Aorta (tissue), 5 donors: ENCODE measurements at places on chromosomes 7 and 10.

- DNase-seq = no peak
Observed at GRCh38 chr7:157373493-157373892, 36.7 kb downstream of the DNAJB6 start.

DNA sequence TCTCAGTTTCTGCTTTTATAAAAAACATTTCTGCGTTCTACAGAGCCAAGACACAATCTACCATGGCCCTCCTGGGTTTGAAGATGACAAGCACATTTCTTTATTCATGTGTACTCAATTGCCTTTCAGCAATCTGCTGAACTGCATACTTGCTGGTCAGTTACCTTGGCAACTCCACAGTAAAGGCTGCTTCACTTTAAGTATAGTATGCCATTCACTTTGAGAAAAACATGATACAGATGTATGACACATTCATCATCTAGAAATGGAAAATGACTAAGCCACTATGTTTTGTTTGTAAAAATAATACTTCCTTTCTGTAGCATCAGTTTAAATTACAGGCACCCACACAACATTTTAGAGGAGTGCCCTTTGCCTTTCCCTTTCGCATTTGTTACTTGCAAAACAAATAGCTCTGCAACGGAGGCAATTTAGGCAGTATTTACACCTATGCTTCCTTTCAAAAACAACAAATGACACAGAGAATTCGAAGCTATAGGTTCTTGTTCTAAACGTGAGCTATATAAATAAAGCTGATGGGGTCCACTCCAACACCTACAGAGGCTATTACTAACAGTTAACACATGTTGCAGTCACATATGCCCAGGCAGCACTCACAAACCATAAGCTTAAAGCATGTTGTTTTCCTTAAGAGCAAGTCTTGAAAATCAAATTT, 23.5 kb downstream of the SGCE start:
- DNase-seq = no peak

- DNase-seq = no peak
Observed at GRCh38 chr7:85806321-85806720, 619.5 kb upstream of the SEMA3D start.

DNA sequence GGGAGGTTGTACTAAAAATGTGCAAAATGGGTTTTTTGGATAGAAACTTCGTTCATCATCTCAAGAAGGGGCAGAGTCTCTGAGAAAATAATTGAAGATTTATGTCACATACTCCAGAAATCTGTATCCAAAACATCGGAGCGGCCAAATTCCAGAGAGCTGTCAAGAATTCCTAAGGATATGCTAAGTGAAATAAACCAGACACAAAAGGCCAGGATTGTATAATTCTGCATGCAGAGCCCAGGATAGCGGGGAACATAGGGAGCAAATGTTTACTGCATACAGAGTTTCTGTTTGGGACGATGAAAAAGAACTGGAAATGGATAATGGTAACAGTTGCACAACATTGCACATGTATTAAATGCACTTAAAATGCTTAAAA, 224.2 kb upstream of the AUTS2 start:
- no peak for DNase-seq

DNA sequence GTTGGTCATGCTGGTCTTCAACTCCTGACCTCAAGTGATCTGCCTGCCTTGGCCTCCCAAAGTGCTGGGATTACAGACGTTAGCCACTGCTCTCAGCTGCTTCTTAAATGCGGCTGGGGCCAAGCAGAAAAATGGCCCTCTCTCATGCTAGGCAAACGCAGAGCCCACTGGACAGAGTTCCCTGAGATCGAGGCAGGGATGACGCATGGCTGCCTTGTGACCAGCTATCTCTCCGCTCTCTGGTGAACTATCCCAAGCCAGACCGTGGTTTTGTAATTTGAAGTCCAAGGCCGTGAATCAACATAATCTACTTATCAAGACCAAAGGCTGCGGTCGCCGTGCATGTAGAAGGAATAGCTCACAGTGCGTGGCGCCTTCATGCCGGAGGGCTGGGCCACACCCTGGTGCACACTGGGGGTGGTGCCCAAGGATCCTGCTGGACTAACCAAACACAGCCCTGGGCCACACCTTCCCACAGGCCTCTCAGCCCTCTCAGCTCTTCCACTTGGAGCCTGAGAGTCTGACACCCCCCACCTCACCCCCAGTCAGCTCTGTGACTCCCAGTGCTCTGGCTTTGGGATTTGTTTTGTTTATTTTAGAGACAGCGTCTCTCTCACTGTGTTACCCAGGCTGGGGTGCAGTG, 88.1 kb upstream of the CUX1 start:
- DNase-seq = no peak

- DNase-seq = no peak
Observed at GRCh38 chr7:117963264-117964197, 90.3 kb upstream of the CTTNBP2 start.

GRCh38 chr10:4359003-4359402, 467.0 kb upstream of the AKR1E2 start:
- no peak for DNase-seq

DNA sequence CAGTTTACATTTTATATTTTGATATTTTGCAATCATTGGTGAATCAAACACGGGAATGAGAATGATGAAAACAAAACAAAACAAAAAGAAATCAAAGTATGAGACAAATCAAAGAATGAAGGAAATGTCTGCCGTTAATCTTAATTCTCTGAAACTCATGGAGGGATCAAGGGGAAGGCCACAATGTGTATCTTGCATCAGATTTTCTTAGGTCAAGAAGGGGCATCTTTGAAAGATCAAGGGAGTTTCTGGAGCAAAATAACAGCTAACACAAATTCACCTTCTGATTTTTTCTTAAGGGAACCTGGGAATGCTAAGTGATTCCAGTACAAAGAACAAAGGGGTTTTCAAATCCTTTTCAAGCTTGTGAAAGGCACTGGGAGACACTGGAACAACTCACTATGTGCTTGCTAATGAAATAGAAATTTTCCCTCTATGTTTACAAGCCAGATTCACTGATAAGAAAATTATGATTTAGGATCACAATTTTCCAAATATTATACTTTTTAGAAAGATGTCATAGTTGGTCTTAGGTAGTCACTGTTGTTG, 322.3 kb upstream of the AOAH start:
- DNase-seq = no peak

DNA sequence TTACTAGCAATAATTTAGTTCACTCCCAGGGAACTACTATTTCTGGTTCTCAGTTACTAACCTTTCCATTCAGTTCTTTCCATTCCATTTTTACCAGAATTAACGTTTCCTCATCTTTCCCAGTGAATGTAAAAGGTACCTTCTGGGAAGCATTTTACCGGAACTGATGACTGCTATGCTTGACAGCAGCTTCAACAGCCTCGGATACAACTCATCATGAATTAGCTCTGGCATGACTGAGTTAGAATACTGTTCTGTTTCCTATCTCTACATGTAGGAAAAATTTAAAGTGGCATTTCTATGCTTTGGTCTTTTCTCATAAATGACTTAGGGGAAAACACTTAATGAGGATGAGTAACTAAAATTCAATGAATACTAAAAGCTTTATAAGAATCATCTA, 18.6 kb downstream of the TAS2R41 start:
- no peak for DNase-seq

DNA sequence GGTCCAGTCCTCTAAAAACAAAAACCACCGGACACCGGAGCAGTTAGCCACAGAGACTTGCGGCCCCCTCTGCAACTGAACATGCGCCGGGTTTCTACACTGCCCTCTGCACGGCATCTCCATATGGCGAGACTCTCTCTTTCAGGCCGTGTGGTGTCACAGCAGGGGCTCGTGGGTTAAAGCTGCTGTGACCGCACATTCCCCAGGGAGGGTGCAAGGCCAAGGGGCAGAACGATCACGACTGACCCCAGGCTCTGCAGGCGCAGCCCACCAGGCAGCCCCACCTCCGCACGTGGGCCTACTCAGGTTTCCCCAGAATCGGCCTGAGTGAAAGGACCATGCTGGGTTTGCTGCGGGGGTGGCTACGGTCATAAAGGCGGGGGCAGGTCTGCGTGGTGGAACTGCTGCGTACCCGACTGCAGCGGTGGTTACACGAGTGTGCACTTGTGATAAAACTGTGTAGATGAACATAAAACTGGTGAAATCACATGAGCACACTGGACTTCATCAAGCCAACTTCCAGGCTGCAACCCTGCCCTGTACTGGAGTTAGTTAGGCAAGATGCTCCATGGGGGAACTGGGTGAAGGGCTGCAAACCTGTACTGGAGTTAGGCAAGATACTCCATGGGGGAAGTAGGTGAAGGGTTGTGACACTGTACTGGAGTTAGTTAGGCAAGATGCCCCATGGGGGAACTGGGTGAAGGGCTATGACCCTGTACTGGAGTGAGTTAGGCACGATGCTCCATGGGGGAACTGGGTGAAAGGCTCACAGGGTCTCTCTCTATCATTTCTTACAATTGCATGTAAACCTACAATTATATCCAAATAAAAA, 81.4 kb upstream of the PPP2R2D start:
- DNase-seq = no peak

DNA sequence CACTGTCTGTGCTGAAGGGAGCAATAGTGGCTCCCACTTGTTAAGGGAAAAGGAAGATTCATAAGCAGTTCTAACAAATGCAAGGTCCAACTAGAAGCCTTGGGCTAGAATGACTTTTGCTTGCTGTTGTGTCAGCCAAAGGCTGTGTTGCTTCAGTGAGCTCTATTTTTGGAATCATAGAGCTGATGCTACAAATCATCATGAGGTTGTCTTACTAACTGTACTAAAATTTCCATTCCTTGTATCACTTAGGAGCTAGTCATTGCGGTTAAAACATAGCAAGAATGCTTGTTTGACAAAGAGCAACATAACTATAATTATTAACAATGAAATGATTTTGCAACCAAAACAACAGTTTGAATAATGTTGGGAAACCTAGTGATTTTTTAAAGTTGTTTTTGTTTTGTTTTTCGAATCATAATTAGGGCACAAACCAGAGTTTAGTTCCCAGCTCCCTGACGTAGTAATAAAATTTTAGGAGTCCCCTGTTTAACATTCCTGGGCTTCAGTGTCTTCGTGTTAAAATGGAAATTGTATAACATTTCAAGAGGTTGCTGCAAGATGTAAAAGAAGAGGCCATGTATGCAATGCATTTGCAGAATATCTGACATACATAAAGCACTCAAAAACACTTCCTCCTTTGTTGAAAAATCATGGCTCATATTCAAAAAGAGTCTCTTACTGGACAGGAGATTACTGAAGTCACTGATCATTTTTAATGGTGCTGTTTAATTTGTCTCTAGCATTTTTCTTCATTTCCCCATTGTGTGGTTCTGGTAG, 183.4 kb downstream of the MACC1 start:
- no peak for DNase-seq

DNA sequence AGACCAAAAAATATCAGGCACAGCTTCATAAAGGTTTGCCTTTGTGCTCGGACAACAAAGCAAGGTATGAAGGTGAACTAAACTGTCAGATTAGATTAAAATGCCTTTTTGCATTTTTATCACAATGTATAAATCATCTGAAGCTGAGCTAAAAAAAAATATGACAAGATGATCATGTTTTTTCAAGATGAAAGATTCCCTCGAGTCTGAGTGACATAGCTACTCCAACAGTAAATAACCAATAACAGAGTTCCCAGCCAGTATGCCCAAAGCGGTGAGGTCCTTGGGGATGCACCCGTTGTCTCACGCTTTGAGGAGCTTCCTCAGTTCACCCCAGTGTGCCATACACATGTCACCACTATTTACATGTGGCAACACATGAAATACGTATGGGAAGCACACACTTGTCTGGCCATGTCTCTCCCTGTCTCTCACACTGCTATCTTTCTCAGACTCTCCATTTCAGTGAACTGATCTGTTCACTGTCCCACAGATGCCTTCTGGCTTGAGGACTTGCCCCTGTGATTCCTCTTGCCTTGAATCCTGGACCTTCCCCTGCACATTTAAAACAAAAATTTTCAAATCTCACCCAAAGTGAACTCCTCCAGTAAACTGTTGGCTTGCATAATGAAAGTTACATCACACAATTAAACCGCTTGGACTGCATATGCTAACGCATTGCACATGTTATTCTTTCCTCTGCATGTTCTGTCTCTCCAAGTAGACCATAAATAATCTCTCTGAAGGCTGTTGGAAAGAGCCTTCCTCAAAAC, 2.6 kb upstream of the PIK3CG start:
- DNase-seq = no peak

DNA sequence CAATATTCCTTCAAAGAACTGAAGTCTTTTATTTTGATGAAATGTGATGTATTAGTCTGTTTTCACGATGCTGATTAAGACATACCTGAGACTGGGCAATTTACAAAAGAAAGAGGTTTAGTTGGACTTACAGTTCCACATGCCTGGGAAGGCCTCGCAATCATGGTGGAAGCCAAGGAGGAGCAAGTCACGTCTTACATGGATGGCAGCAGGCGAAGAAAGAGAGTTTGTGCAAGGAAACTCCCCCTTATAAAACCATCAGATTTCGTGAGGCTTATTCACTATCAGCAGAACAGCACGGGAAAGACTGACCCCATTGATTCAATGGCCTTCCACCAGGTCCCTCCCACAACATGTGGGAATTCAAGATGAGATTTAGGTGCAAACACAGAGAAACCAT, 750.3 kb upstream of the KCND2 start:
- no peak for DNase-seq

DNA sequence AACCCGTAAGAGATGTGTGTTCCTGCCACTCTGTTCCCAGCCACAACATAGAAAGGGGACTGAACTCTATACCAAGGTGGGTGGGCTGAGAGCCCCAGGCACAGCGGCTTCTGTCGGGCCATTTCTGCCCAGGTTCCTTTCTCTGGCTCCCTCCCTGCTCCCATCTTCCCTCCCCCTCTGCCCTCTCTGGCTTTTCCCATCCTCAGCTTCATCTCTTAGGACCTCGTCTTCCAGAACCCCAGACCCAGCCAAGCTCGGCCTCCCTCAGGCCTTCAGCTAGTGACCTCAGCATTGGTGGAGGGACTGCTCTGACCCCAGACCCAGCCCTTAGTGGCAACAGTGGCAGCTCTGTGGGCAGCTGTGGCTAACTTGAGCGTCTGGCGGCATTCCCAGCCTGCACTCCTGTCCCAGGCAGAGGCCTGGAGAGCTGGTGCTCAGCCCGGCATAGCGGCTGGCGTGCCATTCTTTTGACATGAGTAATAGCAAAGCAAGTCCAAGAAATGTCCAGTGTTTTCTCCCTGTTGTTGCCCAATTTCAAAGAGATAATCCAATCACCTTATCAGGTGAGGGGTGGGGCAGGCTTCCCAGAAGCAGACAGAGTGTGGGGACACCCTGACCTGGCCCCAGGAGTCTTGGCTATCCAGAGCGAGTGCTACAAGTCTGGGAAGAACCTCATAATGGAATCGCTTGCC, 15.9 kb downstream of the PTPRE start:
- peak; percentile 93 for DNase-seq

DNA sequence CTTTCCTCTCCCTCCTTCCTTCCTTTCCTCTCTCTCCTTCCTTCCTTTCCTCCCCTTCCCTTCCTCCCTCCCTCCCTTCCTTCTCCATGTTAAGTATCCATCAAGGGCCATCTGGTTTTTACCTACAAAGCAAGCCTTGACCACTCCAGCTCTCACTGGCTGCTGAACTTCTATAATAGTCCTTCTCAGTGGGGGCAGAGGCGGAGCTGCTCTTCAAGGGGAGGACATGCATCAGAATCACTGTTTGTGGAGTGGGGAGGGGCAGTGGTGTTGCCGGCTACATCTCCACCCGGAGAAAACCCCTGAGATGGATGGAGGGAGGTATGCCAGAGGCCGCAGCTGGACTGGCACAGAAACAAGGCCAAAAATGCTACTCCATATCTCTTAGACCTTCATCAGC, 25.9 kb downstream of the LAMB1 start:
- no peak for DNase-seq
